ENCODE measurements at places on chromosomes 5 and 9. TPM values are rescaled to one million over a fixed set of nuclear protein-coding genes. Genes with fewer than 3 reads are reported as not detected.
A peak's percentile ranks its signal among the peaks of the same experiment; 100 is the strongest.

GRCh38 chr5:174514983-174515394, 209.4 kb upstream of the MSX2 start:
- no peak overlapping the region for H3K4me3 ChIP-seq
- no peak overlapping the region for H3K27ac ChIP-seq

PDE6A gene
- total RNA-seq, result not detected

GRCh38 chr5:96431376-96432187, 1.5 kb downstream of the PCSK1 start:
- no peak overlapping the region for H3K27ac ChIP-seq
- H3K36me3 ChIP-seq, result no peaks in the 10 kb centered on the region
- H3K27me3 ChIP-seq, result peaks cover 36% of the 10 kb centered on the region

DNA sequence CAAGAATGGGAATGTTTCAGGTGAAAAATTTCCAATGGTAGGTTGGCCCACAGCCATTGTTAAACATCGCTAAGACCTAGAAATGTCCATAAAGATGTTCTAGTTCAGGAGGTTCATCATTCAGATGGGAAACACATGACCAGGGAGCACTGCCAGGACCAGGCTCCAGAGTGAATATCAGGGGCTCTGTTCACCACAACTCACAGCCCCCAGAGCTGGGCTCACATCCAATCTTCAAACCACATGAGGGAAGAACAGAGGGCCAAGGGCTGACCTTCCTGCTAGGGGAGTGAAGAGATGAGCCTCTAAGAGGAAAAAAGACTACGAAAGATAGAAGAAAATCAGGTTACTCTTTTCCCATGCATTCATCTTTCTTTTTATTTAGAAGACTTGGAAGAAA, 205.8 kb downstream of the SEMA5A start:
- no peak overlapping the region for H3K27ac ChIP-seq
- H3K27me3 ChIP-seq, result no peaks in the 10 kb centered on the region
- no peaks in the 10 kb centered on the region for H3K4me1 ChIP-seq

CEP120 gene
- 17.9 TPM for total RNA-seq

DNA sequence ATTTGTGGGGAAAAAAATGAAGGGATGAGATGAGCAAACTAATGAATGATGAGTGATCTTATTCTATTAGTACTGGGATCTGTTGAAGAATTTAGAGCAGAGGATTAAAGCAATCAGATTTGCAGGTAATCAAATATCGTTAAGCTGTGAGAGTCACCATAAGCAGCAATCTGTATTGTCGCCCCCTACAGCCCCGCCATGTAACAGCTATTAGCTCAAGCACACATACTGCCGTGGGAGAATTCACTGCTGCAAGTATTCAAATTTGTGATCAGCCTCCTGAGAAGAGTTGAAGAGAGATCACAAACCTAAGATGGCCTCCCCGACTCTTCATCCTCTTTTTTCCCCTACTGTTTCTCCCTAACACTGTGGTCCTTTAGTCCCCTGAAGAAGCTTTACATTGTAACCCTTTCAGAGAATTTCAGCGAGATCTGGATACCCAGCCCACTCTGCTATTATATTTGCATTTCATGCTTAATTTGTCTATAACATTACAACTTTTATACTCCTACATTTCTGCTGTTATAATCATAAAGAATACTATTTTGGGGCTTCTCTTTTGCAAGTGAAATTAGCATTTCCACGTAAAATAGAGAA, 28.5 kb upstream of the PHF24 start:
- H3K4me1 ChIP-seq, result no peaks in the 10 kb centered on the region
- H3K4me3 ChIP-seq, result no peak overlapping the region
- H3K27ac ChIP-seq, result no peak overlapping the region
- peak; percentile 66 for DNase-seq

GPR151 gene
- total RNA-seq, result not detected

DNA sequence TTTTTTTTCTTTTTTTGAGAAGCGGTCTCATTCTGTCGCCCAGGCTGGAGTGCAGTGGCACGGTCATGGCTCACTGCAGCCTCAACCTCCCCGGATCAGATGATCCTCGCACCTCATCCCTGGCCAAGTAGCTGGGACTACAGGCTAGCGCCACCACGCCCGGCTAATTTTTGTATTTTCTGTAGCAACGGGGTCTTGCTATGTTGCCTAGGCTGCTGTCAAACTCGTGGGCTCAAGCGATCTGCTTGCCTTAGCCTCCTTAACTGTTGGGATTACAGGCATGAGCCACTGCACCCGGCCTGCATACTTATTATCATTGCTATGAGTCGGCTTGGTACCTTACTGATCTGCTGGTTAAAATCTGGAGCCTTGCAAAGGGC, 790 bp upstream of the IARS1 start:
- no peak overlapping the region for H3K27ac ChIP-seq
- H3K36me3 ChIP-seq, result peaks cover 16% of the 10 kb centered on the region
- H3K27me3 ChIP-seq, result no peaks in the 10 kb centered on the region
- peaks cover 2% of the 10 kb centered on the region for H3K4me1 ChIP-seq
- DNase-seq, result no peak

GRCh38 chr5:79235261-79235633, 684 bp upstream of the JMY start:
- H3K36me3 ChIP-seq, result no peaks in the 10 kb centered on the region
- no peak for DNase-seq
- H3K4me3 ChIP-seq, result peak overlapping the region; percentile 80
- H3K4me1 ChIP-seq, result no peaks in the 10 kb centered on the region
- 0 out of 2 replicates have a peak overlapping the region, but pooled peaks have one; percentile 31 for H3K27ac ChIP-seq
- H3K27me3 ChIP-seq, result no peaks in the 10 kb centered on the region

- no peak overlapping the region for H3K27ac ChIP-seq
- no peaks in the 10 kb centered on the region for H3K36me3 ChIP-seq
- no peak for DNase-seq
- no peaks in the 10 kb centered on the region for H3K4me1 ChIP-seq
- no peak overlapping the region for H3K4me3 ChIP-seq
Measured at GRCh38 chr5:170039830-170040229, 59.5 kb upstream of the INSYN2B start.

SPZ1 gene
- not detected for total RNA-seq

GRCh38 chr5:174935854-174936474, 211.6 kb downstream of the MSX2 start:
- peak; percentile 57 for DNase-seq
- H3K4me1 ChIP-seq, result no peaks in the 10 kb centered on the region
- no peak overlapping the region for H3K27ac ChIP-seq
- no peaks in the 10 kb centered on the region for H3K36me3 ChIP-seq

C9orf153 gene
- total RNA-seq, result 0.65 TPM

DNA sequence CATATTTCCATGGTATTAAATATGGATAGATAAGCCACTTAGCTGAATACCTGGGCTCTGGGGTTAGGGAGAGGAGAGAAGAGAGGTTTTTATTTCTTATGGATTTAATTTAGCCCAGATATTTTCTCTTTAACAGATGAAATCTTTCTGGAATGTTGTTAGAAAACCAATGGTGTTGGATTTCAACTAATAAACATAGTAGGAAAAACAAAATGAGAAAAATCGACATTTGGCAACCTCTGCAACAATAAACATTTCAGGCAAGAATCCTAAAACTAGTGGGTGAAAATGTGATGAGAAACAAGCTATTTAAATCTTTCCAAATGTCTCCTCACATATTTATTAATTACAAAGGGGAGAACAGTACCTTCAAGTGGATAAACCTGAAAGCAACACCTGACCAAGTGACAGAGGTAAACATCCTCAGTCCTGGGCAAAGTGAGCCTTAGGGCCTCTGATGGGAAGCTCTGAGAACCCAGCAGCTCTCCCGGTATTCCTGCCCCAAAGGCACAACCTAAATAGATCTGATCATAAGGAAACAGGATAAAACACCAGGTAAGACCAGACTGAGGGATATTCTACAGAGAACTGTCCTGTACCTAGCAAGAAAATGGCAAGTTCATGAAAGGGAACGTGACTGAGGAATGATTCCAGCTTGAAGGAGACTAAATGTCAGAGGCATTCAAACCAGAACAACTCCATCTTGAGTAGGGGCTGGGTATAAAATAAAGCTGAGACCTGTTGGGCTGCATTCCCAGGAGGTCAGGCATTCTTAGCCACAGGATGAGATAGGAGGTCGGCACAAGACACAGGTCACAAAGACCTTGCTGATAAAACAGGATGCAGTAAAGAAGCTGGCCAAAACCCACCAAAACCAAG, 163.7 kb downstream of the ESM1 start:
- H3K4me1 ChIP-seq, result no peaks in the 10 kb centered on the region
- DNase-seq, result no peak
- no peaks in the 10 kb centered on the region for H3K36me3 ChIP-seq
- H3K27me3 ChIP-seq, result no peaks in the 10 kb centered on the region
- no peak overlapping the region for H3K4me3 ChIP-seq

SLC4A9 gene
- total RNA-seq, result 0.15 TPM

PCDHAC1 gene
- total RNA-seq, result 4.5 TPM

DNA sequence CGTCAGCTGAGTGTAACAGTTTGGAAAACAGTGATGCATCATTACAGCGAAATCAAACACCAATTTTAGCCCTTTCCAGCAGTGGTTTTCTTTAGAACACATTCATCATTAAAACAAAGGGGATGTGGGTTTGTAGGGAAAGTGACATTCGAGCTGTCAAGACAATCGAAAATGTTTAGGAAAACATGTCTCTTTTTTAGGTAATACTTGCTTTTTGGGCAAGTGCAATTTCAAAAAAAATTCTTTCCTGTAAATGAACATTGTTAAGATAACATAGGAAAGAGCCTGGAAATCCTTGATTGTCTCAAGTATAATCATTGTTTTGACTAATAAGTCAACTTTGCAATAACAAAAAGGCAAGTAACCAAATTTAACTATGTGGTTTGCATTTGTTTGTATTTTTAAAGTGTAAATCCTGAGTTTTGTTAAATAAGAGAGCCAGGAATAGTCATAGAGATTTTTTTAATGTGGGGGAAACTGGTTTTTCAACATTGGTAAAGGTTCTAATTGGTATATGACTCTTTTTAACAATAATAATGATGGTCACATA, 182.5 kb downstream of the TTLL11 start:
- no peak overlapping the region for H3K4me3 ChIP-seq
- DNase-seq, result no peak
- H3K27me3 ChIP-seq, result no peaks in the 10 kb centered on the region
- no peaks in the 10 kb centered on the region for H3K4me1 ChIP-seq
- H3K27ac ChIP-seq, result no peak overlapping the region

All from H1 (cell line).